ENCODE measurements at places on chromosomes 1 and 21. TPM values are rescaled to one million over a fixed set of nuclear protein-coding genes. Genes with fewer than 3 reads are reported as not detected.

Gene PM20D1
- total RNA-seq: 0.71 TPM

Gene TGFB2
- total RNA-seq: not detected

Gene TRIM58
- total RNA-seq: 0.30 TPM

Gene HMCN1
- not detected for total RNA-seq

Gene TMPRSS15
- not detected for total RNA-seq

Gene PEAR1
- 0.31 TPM for total RNA-seq

Gene KLF17
- not detected for total RNA-seq

Gene OR2T2
- not detected for total RNA-seq

Gene SOX13
- 0.50 TPM for total RNA-seq

Gene ZNF648
- not detected for total RNA-seq

Gene E2F2
- total RNA-seq: 54.5 TPM

Gene C1orf141
- not detected for total RNA-seq

Gene NIPAL3
- total RNA-seq: 77.5 TPM

Gene CRYAA
- not detected for total RNA-seq

Gene PIK3R3
- 2.0 TPM for total RNA-seq

Gene TP73
- 3.2 TPM for total RNA-seq

Gene VANGL2
- total RNA-seq: not detected

Gene KIF21B
- 113 TPM for total RNA-seq

Gene KRTAP19-6
- not detected for total RNA-seq

Gene GOLT1A
- total RNA-seq: not detected

Gene MTARC1
- total RNA-seq: not detected

Gene APCS
- total RNA-seq: not detected

Gene PKP1
- not detected for total RNA-seq

Gene SLC30A1
- 9.6 TPM for total RNA-seq

Gene CD84
- total RNA-seq: 6.3 TPM

Gene SPOCD1
- total RNA-seq: not detected

Gene ATP1A4
- total RNA-seq: not detected

Gene PADI4
- 0.65 TPM for total RNA-seq

Measured in activated naive CD4-positive, alpha-beta T cell treated with anti-CD3 and anti-CD28 coated beads, Interleukin-2, amount 10 ng/mL, durations not matched to agents 5 hours and 36 hours (primary cell).